ENCODE measurements at places on chromosomes 11 and 22.

- DNase-seq = no peak
Measured at GRCh38 chr11:69156673-69157155, 979 bp downstream of the SMIM38 start.

DNA sequence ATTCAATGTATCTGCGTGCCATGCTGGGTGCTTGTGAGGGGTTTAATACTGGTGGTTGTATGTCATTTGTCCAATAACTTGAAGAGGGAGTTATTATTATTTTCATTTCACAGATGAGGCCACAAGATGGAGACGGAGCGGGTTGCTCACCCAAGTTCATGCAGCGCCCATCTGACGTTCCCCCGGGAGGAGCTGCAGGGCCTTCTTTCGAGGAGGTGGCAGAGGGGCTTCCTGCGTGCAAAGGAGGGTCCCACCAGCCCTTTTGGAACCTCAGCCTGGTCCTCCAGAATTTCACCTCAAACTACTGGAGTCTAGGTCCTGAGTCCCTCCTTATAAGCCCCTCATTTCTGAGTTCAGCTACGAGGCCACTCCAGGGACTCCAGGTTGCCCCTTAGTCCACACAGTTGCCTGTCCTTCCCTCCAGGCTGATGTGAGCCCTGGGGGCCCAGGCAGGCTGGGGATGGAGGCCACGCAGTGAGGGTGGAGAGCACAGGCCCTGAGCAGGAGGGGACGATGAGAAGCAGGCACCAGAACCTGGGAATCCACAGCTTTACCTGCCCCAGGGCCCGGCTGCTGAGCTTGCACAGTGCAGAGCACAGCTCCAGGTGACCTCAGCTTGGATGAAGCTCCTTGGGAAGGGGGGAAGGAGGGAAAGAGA, 2.9 kb upstream of the VSIG10L2 start:
- no peak for DNase-seq

DNA sequence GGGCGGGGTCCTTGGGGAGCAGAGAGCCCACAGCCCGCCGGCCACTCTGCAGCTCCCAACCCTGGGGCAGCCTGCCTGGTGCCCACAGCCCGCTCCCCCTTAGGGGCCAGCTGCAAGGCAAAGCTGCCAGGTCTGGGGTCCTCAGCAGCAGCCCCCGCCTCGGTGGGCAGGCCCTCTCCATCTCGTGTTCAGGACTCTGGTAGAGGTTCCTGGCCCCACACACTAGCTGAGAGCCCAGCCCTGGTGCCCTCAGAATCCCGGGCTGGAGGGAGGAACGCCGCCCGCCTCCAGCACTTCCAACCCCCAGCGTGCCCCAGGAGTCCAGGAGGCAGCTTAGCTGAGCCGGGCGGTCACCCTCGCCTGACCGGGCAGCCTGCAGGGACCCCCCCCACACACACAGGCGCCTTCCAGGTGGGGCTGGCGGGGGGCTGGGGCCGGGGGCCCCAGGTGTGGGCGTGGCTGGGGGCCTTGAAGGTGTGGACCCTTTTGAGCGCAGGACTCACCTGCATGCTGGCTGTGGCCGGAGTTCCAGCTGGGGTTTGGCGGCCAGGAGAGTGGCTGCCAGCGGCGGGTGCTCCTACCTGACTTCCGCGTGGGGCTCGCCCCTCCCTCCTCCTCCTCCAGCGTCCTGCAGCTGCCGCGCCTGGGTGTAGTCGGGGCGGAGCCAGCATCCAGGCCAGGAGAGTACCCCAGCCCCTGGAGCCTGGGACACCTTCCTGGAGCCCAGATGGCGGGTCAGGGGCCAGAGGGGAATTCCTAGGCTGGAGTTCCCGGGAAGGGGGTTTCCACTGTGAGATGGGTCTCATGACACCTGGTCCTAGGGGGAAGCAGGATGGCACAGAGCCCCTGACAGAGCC, at the start of gene ANO9:
ANO9 (minus strand) TSS at position 594 of the 857 bp plus-strand sequence; CDS start at position 509, 85 bp downstream.
- DNase-seq = no peak

- DNase-seq = no peak
Measured at GRCh38 chr11:100719809-100720221, 32.7 kb downstream of the ARHGAP42 start.

GRCh38 chr11:2508793-2509192, 64.0 kb downstream of the KCNQ1 start:
- DNase-seq = no peak

DNA sequence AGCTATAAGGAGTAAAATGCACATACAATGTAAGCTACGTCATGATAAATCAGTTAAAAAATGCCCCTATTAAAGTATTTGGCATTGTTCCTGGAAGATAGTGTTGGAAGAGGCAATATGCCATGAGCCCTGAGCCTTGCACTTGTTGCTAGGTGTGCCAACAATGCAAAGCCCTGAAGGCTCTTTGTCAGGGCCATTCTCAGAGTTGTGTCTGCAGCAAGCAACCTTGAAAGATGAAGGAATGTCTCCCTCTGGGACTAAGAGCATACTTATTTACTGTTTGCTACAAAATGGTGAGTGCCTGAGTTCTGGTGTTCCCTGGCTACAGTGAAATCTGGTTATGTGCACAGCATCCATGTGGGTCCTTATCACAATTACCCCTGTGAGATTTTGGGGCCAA, 322.3 kb upstream of the FAT3 start:
- DNase-seq = no peak

Measured in suppressor macrophage treated with lipopolysaccharide for 4 hours (primary cell).